ENCODE measurements at places on chromosomes 12 and 14.

DNA sequence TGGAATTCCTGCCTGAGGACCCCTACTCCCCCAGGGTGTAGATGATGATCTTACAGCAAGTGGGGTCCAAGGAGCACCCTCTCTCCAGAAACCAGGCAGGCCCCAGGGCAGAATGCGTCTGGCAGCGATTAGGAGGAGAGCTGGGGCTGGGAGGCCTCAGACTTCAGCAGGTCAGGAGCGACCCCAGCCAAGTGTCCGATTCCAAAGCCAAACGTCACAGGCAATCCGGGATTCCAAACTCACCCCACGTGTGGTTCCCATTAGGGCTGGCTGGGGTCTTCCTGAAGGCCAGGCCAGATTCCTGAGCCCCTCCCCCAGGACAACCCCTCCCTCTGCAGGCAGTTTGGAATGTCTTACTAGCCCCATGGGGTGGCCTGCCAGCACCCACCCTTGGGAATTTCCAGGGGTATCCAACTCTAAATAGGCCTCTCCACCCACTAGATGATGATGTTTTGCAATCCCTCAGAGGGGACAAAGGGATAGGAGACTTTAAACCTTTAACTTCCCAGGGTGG, 17.3 kb upstream of the FIGNL2 start:
- no peak for DNase-seq

GRCh38 chr12:17334784-17335183, 728.8 kb upstream of the LMO3 start:
- no peak for DNase-seq

- DNase-seq = no peak
Measured at GRCh38 chr12:57631566-57632072, 1.4 kb downstream of the B4GALNT1 start.

- no peak for DNase-seq
Measured at GRCh38 chr12:97877404-97877803, 414.8 kb downstream of the RMST start.

DNA sequence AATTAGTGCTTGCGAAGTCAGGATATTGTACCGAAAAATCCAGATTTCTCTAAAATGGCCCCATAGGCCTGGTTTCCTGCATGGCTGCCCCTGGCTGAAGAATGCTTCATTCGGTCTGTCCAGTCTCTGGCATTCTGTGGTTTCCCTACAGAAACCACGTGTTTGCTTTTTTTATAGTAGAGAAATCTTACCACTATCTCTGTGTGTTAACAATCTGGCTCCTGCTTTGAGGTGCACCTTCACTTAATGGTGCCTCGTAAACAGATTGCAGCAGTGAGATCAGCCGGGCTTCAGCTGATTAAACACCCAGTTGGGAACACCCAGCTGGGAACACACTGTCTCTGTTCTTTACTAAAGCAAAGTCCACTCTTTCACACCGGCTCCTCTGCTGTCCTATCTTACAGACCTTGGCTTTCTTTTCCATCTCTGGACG, 6.7 kb upstream of the DNAAF2 start:
- DNase-seq = peak; percentile 87

DNA sequence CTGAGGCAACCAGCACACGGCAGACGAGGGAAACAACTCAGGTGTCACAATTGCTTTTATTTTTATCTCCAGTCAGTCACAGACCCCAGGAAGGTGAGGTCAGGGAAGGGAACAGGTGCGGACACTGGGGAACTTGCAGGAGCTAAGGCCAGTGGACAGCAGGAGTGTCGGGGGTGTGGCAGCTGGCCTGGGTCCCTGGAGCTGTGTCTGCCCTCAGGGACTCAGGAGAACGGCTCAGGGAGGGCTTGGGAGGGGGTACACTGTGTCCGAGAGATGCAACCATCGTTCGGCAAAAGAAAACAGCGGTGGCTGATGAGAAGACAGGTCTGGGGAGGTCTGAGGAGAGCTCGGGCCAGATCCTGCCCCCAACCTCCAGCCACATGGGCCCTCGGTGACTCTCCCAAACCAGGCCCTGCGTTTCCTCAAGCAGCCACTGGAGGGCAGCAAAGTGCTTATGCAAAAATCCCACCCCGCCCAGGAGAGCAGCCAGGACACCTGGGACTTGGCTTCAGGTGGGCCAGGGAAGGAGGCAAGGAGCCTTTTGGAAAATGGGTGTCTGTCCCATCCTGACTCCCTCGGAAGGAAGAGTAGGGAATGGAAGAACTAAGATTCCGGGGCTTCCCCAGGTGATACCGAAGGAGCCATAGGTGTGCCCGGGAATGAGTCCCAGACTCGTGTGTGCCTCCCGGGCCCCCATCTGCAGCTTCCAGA, 24.1 kb upstream of the BCDIN3D start:
- peak; percentile 78 for DNase-seq
